Vagina (tissue), 2 donors: ENCODE measurements at places on chromosomes 12 and 14.

DNA sequence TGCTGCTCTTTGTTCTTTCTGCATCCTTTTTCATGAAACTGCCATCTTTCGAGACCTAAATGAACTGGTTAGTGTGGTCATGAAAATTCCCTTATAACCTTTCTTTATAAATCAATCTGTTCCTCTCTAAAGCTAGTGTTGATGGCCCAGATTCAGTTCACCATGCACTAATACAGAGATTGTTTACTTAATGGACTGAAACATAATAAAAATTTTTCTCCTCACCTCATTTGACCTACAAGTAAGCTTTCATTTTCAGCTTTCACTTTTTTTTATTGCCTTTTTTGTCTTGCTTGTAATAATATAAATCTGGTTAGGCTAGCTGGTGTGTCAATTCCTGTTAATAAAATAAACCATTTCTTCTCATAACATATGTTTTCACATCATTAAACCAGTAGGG, 183.8 kb downstream of the CCDC59 start:
- no peak for DNase-seq

DNA sequence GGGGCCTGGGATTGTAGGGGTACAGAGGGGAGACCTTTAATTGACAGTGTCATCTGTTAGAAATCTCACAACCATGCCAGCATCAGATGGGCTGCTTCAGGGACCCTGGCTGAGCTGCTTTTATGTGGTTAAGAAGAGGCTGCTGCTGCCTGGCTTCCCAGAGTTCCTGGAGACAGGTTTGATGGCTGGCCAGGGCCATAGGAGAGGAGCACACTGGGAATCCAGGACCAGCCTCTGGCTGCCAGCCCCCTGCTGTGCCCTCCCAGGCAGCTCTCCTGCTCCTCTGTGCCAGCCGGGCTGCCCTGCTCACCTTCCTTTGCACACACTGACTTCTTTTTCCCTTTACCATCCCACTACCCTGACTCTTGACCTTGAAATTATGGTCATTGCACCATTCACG, 507 bp upstream of the KRT73 start:
- DNase-seq = peak; percentile 65

- DNase-seq = no peak
Observed at GRCh38 chr12:6228535-6229223, 28.5 kb downstream of the CD9 start.

DNA sequence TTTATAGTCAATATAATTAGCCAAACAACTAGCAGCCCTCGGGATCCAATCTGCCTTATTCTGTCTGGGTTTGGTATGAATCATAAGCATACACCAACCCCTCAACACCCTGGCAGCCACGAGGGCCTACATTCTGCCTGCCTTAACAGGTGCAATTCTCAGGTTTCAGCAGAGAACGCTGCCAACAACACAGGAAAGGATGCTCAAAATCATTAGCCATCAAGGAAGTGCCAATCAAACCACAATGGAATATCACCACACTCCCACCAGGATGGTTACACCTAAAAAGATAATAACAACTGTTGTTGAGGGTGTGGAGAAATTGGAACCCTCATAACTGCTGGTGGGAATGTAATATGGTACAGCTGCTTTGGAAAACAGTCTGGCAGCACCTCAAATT, 122.8 kb downstream of the TTC7B start:
- DNase-seq = no peak

GRCh38 chr12:68899251-68899771, 33.7 kb downstream of the CPM start:
- DNase-seq = no peak

DNA sequence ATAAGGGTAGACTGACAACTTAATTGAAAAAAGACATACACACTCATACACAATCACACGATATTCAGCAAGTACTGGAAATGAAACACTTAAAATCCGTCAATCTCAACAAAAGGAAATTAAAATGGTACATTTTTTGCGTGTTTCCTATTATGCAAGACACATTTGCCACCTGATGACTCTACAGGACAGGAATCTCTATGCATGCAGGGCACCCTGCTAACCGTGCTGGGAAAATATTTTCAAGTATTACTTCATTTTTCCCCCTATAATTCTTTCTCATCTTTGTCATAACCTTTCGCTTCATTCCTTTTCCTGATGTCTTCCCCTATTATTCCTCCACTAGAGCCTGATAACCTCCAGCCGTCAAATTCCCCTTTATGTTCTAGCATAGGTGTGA, 150.2 kb downstream of the TMEM132D start:
- DNase-seq = no peak

- no peak for DNase-seq
Observed at GRCh38 chr14:81418057-81418790, 18.1 kb upstream of the STON2 start.

GRCh38 chr12:43285159-43285598, 266.8 kb downstream of the ADAMTS20 start:
- DNase-seq = no peak

DNA sequence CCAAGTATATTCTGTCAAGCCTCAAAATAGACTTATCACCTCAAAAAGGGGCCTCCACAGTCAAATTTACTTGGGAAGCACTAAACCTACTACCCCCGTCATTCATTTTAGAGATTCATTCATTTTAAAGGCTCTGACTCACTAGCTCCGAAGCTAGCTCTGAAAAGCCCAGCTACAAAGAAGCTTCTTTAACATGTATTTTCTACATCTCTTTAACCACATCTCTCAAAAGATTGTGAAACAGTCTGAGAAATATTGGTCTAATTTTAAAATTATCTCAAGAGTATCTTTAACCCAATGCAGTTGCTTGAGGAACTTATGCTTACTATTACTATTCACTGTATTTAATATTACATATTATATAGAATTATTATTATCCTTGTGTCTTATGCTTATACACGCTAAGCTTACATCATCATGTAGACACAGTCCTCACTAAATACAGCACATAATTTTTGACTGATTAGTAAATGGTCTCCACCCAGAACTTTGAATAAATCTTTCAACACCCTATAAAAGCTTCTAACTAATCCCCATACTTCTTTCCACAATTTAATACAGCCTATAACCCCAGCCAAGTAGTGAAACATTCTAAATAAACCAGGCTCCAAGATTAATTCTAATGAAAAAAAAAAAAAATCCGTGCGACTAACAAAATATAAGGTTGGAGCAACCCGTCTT, 7.8 kb downstream of the NT5DC3 start:
- no peak for DNase-seq

- DNase-seq = no peak
Observed at GRCh38 chr14:68466491-68466977, 326.3 kb downstream of the ZFP36L1 start.

GRCh38 chr14:61280092-61280525, 1.0 kb downstream of the TMEM30B start:
- peak; percentile 81 for DNase-seq

GRCh38 chr12:123478762-123479161, 20.8 kb downstream of the SNRNP35 start:
- DNase-seq = no peak

GRCh38 chr12:8913702-8914032, 642 bp upstream of the PHC1 start:
- no peak for DNase-seq

- DNase-seq = no peak
Observed at GRCh38 chr14:82422230-82422629, 888.6 kb upstream of the SEL1L start.

DNA sequence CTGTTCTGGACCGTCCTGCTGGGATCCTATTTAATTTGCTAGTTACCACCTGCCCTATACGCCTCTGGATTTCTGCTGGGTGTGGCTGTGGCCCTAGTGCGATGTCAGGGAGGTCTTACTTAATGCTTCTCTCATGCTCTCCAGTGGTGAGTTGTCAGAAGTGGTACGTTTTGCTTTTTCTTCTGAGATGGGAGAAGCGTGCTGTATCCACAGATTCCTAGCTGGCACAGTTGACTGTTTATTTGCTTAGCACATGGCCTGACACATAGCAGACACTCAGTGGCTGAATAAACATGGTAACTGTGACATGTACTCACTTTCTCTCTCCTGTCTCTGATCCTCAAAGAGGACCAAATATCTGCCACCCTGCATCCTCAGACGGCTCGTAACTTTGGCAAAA, 107.3 kb downstream of the CACNA1C start:
- DNase-seq = no peak

DNA sequence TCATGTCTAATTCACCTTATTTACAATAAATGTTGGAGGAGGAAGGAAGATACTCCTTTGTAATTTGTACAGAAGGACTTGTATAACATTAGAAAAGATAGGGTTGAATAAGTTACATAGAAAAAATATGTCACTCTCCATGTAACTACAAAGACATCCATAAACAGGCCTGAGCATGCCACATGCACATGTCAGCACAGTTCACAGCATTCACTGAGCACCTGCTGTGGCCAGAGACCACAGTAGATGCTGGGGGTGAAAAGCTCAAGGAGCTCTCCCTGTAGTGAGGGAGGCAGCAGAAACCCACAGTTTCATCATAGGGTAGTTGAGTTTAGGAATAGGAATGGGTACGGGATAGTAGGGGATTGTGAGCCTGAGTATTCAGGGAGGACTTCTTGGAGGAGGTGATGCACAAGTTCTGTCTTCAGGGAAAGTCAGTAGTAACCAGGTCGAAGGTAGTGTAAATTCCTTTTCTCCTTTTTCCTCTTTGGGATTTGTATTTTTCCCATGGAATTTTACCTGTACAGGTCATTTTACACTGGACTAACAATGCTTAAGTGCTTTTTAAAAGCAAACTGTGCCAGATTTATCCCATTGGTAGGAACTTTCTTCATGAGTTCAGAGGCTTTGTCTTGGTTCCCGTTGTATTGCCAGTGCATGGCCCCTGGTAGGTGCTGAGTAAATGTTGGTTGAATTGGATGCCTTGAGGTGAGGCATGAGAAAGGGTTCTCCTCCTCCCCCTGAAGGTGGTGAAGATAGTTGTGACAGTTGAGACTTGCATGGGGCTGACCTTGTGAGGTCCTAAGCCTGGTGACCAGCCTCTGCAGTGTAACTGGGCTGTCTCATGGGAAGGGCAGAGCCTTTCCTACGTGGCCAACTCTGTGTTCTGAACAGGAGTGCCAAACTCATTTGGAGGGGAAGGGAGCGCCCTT, 20.2 kb downstream of the PRKCH start:
- no peak for DNase-seq

GRCh38 chr12:4958697-4959375, 49.1 kb downstream of the KCNA1 start:
- no peak for DNase-seq

GRCh38 chr14:48900565-48900964, 685.6 kb downstream of the RPS29 start:
- no peak for DNase-seq

- no peak for DNase-seq
Observed at GRCh38 chr14:100536121-100536510, 51.1 kb downstream of the BEGAIN start.

GRCh38 chr12:52607314-52607713, 6.1 kb upstream of the KRT72 start:
- DNase-seq = peak; percentile 79

GRCh38 chr14:91009501-91010152, 50.8 kb downstream of the RPS6KA5 start:
- DNase-seq = no peak

- DNase-seq = no peak
Observed at GRCh38 chr12:119156401-119157044, 22.2 kb upstream of the HSPB8 start.

DNA sequence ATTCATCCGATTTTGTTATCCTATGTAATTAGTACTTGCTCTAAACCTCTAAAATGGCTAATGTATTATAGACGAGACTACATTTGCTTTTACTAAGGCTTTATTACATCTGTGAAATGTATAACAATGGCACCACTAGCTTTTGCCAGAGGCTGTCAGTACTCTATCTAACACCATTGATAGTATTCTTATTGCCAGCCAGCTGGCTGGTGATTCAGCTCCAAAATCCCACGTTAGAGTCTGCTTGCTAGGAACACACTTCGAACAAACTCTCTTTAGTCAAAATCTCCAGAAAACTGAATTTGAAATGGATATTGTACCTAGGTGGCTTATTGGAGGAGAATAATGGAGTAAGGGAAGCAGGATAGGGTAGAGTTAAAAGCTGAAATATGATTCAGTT, 839.2 kb downstream of the SLC6A15 start:
- no peak for DNase-seq

GRCh38 chr12:20475542-20475941, 107.2 kb downstream of the PDE3A start:
- no peak for DNase-seq

DNA sequence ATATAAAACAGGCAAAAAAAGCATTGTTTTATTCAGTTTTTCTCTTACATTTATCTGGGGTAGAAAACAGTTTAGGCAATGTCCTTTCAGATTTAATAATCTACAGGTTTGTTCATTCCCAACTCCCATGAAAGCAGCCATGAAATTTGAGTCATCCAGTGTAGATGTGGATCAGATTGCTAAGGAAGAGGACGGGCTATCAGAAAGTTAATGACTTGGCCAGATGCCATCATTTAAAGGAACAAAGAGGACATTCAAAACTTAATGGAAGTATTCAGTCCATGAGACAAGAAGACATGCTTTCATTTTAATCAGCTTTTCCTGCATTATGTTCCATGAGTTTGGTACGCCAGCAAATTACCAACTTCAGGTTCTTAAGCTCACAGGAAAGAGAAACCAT, 31.1 kb upstream of the POC1B start:
- DNase-seq = no peak

DNA sequence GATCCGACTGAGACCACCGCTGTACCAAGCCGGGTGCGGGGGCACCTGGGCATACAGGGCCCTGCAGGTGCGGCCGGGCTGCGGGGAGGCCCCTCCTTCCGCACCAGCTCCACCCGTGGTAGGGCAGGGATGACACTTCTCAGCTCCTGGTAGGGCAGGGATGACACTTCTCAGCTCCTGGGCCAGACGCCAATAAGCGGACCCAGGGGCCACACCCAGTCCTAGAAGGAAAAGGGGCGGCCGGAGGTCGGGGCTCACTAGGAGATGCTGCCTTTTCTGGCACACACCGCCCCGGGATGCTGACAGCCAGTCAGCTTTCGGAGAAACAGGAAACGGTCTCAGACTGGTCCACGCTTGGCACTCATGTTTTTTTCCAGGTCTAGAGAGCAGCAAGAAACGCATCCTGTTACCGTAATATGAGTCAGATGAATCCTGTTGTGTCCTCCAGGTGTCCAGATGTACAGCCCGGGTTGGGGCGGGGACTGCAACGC, 34.8 kb downstream of the NFKBIA start:
- no peak for DNase-seq

DNA sequence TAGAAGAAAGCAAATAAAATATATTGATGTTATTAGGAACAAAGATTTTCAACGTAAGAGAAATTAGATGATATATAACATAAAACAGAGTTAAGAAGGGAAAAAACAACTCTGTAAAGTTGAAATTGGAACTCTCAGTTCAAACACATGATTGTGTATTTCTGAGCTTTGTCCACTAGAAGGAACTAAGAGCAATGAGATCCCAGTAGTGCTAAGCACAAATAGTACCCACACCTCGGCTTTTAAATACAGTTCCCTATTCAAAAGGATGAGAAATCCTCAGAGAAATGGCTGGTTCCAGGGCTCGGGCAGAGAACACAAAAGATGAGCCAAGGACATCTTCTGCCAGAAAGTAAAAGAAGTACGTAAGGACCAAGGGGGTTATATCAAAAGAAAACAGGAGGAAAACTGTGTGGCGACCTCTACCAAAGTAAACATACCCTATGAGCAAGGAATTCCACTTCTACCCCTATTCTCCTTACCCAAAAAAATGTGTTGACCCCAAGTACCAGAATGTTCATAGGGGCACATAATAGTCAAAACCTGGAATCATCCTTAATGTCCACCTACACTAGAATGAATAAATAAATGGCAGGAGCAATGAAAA, 96.6 kb downstream of the SPTSSA start:
- DNase-seq = no peak
